Urinary bladder (tissue), 4 donors: ENCODE measurements at places on chromosomes 6 and 20. TPM values are rescaled to one million over a fixed set of nuclear protein-coding genes. Genes with fewer than 3 reads are reported as not detected.

TNNC2 gene
- polyA plus RNA-seq: 4.1 TPM

DNA sequence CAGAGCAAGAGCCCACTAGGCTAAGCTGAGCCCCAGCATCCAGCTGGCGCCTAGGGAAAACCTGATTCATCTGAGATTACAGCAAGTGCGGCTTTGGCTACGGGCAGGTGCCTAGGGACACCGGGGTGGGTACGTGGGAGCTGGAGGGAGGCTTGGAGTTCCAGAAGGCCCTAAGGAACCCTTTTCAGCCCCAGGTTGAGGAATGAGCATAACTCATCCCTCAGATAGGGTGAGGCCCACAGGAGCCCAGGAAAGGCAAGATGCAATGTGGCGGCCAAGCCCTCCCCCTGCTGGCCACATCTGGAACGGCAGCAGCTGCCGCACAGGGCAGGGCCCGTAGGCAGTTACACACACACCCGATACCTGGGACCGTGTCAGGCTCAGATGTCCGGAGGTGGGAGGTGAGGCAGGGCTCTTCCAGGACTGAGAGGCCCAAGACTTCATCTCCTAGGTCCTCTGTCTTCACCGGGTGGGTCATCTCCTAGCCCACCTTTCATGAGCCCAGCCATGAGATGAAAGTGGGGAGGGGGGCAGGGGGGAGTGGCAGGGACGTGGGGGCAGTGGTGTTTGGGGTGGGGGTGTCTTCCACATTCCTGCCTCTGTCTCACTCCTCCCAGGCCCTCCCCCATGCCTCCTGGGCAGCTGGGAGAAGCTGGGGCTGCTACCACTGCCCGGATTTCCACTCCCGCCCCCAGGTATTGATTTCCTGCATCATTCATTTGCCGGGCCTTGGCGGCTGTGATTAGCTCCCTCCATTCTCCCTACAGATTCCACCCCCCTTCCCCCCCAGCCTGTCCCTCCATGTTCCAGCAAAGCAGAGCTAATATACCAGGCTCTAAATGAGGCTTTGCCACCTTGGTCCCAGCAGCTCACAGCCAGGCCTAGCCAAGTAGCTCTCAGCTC lies 5.5 kb downstream of the MDGA1 start:
- DNase-seq: no peak

NQO2 gene
- polyA plus RNA-seq: 25.5 TPM

DNA sequence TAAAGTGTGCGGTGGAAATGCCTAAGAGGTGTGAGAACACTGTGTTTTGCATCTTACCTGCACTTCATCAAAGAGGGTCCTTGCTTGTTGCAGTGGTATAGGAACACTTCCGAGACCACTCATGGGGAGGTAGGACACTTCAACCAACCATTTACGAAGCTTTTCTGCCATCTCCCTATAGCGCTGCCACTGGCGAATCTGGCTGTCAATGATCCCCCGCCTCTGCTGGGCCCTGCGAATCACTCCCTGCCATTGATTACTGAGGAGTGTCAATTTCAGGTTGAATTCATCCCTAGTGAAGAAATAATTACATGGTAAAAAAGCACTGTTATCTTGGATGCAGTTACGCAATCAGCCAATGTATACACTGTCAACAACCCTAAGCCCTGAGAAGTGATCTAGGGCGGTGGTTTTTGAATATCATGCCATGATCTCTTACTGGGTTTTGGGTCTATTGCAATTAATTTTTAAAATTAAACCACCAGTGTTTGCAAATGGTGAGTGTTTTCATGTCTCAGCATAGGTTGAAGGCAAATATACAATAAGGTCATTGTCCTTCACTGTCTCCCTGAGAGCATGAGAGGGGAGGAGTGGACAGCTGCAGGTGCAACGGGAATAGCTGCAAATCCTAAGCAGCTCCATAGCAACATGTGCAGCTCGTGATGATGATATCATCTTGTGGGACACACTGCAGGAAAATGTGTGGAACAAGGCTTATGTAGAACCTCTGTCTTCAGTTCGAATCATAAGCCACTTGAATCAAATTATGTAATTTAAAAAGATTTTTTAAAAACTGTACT lies 400.6 kb downstream of the ESR1 start:
- DNase-seq: no peak

DNA sequence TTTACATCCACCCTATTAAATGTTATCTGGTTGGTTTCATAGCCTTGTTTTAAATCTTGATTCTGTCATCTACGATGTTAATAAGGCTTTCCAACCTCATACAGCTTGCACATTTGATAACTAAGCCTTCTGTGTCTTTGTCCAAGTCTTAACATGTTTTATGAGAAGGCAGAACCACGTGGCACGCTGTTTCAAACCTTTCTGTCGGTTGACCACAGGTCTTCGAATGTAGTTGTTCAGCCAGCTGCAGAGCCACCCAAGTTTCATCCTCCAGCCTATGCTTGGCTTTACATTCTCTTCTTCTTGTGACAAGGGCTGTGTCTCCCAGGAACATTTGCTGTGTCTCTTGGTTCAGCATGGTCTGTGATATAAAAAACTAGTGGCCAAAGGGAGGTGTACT lies 15.7 kb upstream of the SGK2 start:
- peak; percentile 43 for DNase-seq

DNA sequence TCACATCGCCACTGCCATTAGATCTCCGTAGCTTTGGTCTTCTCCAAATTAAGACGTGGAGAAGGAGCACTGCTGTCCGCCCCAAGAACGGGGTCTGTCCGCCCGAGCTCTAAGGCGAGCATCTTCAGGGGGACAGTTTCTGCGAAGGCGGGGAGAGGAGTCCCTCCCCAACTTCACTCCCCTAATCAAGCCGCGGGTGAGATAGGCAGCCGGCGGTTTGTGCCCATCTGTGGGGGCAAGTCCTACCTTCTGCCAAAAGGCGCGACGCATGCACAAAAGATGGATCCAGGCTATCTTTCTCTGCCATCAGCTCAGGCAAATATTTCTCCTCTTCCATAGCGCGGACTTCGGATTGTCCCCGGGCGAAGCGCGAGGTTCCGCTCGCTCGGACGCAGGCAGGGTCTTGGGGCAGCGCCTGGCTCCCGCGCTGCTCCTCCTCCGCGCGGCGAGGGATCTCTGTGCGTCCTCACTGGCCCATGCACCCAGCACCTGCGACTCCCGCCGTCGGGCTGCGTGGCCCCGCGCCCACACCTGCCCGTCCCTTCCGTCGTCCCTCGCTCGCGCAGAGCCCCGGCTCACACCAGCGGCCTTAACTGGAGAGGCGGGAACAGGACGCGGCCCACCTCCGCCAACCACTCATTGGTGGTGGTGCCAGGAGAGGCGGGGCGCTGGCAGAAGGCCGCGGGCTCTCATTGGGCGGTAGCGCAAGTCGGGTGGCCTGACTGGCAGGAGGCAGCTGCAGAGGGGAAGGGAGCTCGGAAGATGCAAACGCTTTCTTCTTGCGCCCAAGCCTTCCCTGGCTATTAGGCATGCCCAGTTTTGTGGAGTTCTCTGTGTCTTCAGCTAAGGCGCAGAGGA lies at the start of gene KHDRBS2:
TSS of gene KHDRBS2 (minus strand) at position 614 of the 858 bp plus-strand sequence.
- peak; percentile 29 for DNase-seq

PTCHD4 gene
- polyA plus RNA-seq: 0.03 TPM

GRCh38 chr6:26223650-26224546 lies 136.7 kb downstream of the HFE start:
- peak; percentile 95 for DNase-seq

DNA sequence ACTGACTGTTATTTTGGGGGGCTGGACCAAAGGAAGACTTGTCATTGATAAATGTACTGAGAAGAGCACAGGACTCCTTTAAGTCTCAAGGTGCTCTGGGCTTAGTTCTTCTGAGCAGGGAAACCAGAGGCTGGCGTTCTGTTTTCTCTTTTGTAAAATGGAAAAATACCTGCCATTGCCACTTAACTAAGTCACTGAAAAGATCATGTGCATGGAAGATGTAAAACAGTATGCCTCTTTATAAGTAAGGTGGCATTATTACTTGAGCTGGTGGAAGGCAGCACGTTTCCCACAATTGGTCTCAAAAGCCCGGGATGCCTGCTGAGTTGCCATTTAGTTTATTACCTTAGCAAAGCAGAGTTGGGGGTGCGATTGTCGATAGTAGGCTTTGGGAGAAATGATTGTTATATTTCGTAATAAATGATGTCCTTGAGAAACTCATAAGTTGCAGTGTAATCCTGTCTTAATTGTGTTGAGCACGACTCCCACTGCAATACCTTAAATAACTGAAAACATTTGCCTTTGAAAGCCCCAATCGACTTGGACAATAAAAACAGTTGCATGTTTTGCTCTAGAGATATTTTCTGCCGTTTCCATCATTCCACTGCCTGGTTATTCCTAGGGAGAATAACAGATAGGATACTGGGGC lies 3.6 kb downstream of the JARID2 start:
- DNase-seq: no peak

ASIP gene
- polyA plus RNA-seq: 0.80 TPM

DNA sequence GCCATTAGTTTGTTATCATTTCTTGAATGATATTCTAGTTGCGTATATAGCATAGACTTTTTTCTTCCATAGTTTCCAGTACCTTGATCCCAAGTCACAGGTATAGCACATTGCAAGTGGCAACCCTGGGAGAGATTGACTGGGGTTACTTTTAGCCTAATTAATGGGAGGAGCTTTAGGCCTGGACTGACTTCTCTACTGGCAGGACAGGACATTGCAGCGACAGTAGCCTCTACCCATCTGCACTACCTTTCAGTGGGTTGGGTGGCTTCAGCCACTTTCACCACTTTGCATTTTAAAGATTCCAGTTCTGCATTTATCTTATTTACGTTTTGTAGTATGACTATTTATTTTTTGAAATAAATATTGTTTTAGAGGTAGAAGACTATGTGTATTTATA lies 320.3 kb downstream of the RIMS1 start:
- DNase-seq: no peak

METTL24 gene
- polyA plus RNA-seq: 4.3 TPM

GRCh38 chr20:47704746-47705496 lies 80.4 kb downstream of the SULF2 start:
- no peak for DNase-seq

DNA sequence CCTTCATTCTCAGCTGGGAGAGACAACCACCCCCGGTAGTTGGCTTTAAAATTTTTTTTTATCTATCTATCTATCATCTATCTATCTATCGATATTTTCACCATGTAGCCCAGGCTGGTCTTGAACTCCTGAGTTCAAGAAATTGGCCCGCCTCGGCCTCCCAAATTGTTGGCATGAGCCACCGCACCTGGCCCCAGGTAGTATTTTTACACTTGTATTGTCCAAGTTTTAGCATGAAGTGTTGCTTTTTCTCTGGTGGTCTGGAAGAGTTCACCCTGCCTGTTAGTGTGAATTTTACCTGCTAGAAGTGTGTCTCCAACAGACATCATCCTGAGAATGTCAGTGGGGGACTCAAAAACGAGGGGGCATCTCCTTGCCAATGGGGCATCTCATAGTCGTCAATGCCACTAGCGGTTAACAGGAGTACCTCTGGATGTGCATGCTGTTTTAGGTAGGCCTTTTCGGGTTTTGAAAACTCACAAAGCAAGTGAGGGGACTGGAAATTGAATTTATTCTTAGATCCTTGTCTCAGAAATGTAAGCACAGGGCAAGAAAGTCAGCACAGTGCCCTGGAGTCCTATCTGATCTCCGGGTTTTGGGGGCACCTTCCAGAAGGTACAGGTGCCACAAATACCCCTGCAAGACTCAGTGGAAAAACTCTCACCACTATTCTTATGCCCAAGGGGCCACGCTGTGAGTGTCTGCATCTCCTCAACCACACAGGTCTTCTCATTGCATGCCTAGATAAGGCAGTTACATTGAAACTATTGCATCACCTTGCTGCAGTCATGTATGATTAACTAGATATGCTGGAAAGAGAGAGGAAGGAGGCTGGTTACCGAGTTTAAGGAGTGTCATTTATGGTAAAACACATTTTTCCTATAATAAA lies 37.1 kb downstream of the TNFAIP3 start:
- DNase-seq: no peak

GRCh38 chr6:87250019-87250418 lies 72.4 kb upstream of the SMIM8 start:
- no peak for DNase-seq

DNA sequence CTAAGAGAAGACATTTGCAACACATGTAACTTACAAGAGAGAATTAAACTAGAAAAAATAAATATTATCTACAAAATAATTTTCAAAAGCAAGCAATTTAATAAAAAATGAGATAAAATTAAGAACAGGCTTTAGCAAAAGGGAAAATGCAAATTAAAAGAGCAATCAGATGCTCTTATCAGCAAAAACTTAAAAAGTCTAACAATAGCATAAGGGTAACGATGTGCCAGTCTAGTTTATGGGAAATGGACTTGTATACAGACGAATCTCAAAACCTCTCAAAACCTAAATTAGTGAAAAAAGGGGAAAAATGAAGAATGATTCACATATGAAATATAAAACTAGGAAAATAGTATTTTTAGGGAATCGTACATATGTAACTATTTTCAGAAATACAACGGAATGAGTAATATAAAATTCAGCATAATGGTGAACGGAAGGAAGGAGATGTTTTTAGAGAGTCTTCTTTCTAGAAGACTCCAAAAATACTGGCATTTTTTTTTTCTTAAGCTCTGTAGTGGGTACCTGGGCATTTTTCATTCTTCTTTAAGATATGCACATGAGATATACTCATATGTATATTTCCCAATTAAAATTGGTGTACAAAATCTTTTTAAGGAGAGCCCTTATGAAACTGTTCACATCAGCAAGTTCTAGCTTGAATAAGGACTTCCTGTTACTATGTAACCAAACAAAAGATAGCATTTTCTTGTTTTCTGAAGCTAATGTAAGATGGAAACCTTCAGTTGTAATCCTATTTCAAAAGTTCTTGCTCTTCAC lies 927 bp upstream of the MANEA start:
- no peak for DNase-seq

DEFB132 gene
- polyA plus RNA-seq: 0.04 TPM

GRCh38 chr6:118771253-118771652 lies 119.9 kb upstream of the CEP85L start:
- DNase-seq: no peak

CALHM5 gene
- 1.7 TPM for polyA plus RNA-seq

DPPA5 gene
- not detected for polyA plus RNA-seq

RALGAPA2 gene
- 15.3 TPM for polyA plus RNA-seq

- no peak for DNase-seq
Observed at GRCh38 chr6:17902974-17903373, 84.5 kb downstream of the KIF13A start.

GRCh38 chr6:88167352-88167937 lies 1.3 kb upstream of the CNR1 start:
- DNase-seq: no peak

DNA sequence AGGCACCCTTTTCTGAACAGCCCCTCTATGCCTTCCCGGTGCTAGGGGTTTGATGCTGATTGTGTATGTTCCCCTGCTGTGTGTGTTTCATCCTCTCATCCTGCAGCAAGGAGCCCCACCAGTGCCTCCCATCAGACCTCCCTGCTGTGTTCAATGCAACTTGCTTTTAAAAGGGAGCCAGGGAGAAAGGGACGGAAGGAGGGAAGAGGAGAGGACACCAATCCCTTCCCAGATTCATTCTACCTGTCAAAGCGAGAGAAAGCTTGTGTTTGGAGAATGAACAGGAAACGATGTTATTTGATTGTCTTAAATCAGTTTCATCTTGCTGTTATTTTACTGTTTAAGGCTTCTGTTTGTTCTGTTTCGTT lies 259.2 kb downstream of the ADGB start:
- DNase-seq: no peak

GRCh38 chr6:14849185-14849584 lies 396.7 kb upstream of the JARID2 start:
- no peak for DNase-seq

- no peak for DNase-seq
Observed at GRCh38 chr20:56453352-56453751, 15.1 kb upstream of the RTF2 start.

CFAP206 gene
- 0.24 TPM for polyA plus RNA-seq

GRCh38 chr20:57953638-57954037 lies 243.8 kb upstream of the PMEPA1 start:
- DNase-seq: no peak

OR2H1 gene
- not detected for polyA plus RNA-seq

GRCh38 chr20:62723351-62723750 lies 14.7 kb downstream of the NTSR1 start:
- DNase-seq: no peak
